Left ventricle myocardium inferior (tissue), 1 donor: ENCODE measurements at places on chromosomes 1 and 21.

- DNase-seq, result no peak
Observed at GRCh38 chr21:15308333-15308732, 243.5 kb upstream of the NRIP1 start.

GRCh38 chr1:58924821-58925220, 141.0 kb upstream of the JUN start:
- DNase-seq, result no peak

GRCh38 chr1:8816831-8817411, 519 bp downstream of the RERE start:
- peak; percentile 23 for DNase-seq

DNA sequence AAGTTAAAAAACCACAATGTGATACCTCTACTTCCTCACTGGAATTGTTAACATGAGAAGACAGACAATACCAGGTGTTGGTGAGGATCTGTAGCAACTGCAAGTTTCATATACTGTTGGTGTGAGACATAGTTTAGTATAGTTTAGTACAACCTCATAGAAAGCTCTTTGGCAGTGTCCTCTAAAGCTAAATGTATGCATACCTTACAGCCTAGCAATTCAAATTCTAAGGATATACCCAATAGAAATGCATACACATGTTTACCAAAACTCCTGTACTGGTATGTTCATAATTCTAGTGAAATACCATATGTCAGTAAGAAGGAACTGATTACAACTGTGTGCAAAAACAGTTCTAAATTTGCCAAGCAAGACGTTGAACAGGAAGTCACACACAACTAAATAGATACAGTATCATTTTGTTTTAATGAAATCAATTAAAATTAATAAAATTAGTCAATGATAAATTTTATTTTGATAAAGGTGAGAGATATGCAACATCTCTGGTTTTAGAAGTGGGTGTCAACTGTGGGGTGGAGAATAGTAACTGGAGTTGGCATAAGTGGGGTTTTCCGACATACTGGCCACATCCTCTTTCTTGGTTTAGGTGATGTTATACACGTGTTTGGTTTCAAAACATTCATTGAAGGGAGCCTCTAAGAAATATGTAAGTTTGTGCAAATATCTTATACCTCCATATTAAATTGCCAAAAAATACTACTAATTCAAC, 450.7 kb downstream of the PTPRC start:
- no peak for DNase-seq

- DNase-seq, result no peak
Observed at GRCh38 chr1:167564612-167565270, 11.2 kb upstream of the CREG1 start.

DNA sequence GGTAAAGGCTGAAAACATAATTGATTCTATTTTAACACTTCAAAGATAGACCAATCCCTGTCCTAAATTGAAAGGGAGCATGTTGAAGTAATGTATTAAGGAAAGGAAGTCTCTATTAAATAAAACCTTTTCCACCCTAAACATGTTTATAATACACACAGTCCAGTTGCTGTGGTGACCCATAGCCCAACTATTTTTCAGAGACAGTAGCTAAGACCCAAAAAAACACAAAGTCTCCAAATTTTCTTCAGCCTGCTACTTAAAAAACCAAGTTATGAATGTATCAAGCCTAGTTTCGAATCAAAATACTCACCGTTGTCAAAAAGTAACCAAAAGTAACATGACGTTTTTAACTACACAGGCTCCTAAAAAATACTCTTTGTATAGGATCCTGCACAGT, 1.6 kb downstream of the ELK4 start:
- DNase-seq, result no peak

- no peak for DNase-seq
Observed at GRCh38 chr1:160885042-160885441, at the start of gene ITLN1. ITLN1 (minus strand) TSS chr1:160885180; CDS start chr1:160884877, 303 bp downstream.

- no peak for DNase-seq
Observed at GRCh38 chr1:151847867-151848596, 5.5 kb downstream of the THEM5 start.

- no peak for DNase-seq
Observed at GRCh38 chr1:154860156-154860870, 9.8 kb downstream of the KCNN3 start.

- DNase-seq, result no peak
Observed at GRCh38 chr21:45163413-45164123, 89.2 kb downstream of the ADARB1 start.

DNA sequence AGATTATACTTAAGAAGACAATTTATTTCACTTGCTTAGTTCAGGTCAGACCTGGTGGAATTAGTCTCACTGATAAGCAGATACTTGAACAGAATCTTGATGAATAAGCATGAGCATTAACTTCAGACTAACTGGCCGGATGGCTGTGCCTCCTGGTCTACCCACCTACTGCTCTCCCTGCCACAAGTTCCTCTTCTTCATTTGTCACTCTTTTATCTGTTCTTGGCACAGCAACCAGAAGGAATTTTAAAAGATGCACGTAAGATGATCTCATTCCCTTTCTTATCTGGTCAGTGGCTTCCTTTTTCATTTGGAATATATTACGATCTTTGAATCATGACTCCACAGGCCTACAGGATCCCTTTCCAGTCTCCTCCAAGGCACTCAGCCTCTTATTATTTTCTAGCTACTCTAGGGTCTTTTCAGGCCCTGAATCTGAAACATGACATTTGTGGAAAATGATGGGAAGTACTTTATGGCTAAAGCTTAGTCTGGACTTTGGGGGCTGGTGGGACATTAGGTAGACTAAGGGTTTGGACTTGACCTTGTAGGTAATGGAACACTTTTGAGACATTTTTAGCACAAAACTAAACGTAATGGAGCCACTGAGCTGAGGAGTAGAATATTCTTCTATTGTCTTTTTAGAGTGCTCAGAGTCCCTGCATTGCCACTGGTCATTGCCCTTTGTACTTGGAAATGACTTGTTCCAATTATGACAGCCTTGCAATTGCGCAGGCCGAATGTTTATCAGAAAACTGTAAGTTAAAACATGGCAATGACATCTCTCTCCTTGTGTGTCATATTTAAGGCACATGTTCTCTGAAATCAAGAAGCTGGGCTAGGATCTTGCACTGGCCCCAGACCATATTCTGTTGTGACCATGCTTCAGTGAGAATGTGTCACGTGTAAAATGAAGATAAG, 16.0 kb downstream of the ST6GALNAC3 start:
- no peak for DNase-seq

- no peak for DNase-seq
Observed at GRCh38 chr1:200732438-200732837, 6.3 kb upstream of the CAMSAP2 start.

DNA sequence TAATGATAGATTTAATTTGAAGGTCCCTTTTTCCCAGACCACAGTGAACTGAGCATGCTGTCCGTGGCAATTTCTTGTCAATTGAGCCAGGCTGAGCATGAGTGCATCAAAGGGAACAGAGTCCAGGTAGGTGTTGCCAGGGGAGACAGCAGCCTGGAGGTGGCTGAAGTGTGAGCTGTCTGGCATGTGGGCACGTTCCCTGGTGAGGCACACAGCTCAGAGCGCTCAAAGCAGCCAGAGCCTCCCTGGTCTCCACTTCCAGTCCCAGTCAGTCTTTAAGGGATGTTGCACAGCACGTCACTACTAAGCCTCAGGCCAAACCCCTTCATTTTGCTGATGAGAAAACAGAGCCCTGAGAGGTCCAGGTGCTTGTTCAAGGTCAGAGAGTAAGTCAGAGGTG, 251.4 kb downstream of the MATN1 start:
- DNase-seq, result no peak

DNA sequence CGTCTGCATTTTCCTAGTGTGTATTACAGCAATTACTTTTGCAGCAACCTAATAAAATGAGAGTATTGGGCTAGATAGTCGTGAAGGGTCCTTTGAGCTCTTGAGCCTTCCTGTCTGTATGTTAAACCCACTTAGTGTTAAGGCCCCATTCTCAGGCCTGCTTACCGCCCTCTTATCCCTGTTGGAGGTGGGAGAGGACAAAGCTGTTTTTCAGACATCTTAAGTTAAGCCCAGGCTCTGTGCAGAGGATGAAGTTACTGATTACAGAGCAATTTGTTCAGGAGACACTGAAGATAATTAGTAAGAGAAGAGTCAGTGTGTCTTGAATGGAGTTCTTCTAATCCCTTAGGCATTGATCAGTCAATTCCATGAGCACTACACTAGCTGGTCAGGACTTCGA, 114.6 kb downstream of the UCK2 start:
- no peak for DNase-seq

- no peak for DNase-seq
Observed at GRCh38 chr1:87039096-87039495, 124.7 kb downstream of the HS2ST1 start.

GRCh38 chr1:241447031-241447644, 72.4 kb downstream of the FH start:
- DNase-seq, result no peak

DNA sequence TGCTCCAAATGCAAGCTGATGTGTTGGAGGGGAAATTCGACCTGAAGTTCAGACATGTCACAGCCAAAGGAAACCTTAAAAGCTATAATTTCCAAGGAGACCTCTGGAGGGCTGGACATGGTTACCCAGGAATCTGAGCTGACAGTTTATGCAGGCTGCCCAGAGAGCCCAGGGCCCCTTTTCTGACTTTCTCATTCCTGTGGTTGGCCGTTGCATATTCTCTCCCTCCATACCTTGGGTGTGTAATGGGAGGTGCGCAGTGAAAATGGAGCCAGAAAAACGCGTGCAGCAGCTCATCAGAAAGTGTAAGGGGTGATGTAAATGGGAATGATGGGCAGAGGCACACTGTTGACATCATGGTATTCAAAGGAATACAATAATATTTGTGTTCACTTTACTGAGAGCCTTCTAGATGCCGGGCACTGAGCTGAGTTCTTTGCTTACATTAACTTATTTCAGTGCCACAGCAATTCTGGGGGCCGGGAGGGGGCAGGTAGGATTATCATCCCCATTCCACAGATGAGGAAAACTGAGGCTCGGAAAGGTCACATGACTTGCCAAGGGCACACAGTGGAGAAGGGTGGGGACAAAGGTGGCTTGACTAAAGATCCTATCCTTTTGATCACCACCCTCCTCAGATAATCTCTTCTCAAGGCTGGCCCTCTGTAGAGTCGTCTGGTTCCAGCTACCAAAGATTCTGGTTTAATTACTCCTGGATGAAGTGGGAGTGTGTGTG, 38.6 kb downstream of the KAZN start:
- DNase-seq, result no peak

- DNase-seq, result no peak
Observed at GRCh38 chr21:36052860-36053714, 7.2 kb downstream of the SETD4 start.

DNA sequence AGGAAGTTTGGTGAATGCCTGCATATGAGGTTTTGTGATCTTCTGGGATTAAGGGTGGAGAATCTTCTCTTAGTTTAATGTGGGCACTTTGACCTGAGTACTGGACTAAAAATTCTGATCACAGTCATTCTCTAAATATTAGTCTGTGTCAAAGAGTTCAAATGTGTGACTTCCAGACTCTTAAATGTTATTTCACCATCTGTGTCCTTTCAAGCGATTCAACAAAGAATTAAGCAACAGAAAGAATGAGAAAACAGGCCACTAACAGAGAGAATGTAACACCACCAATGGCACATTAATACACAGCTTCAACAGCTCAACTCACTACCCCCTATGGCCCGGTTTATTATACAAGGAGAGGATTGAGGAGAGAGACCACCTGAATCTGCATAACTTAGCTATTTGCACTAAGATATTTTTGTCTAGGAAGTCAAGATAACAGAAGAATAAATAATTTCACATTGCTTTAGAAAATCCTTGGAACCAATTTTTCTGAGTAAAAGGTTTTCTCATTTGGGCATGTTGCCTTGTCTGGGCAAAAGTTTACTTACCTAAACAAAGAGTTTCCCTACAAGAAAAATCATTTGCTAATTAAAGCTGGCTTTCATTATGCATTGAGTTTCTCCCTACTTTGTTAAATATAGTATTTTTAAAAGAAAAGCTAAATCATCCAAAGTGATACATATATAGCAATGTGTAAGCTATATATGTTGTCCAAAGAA, 1313.7 kb downstream of the NCAM2 start:
- no peak for DNase-seq

- no peak for DNase-seq
Observed at GRCh38 chr1:233473549-233474204, 140.2 kb upstream of the KCNK1 start.

DNA sequence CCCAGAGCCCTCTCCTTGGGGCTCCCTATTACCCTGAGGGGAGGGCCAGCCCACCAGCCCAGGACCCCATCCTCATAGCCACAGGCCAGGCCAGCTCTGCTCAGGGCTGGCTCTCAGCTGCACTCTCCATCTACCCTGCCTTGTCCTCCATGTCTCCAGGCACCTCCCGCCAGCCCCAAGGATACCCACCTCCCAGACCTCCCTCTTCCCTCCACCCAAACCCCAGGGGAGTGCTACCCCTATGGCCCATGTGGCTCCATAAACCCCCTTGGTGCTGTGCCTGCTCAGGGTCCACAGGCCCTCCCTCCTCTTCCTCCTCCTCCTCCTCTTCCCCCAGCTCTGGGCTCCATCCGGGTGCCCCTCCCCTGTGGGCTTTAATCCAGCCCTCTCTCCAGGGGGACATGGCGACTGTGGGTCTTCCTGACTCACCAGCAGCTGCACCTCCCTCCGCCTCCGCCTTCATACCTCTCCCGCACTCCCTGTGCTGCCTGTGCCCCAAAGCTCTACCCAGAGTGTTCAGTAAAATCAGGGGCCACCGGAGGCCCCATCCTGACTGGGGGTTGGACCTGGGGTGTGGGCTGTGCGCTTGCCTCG, 9.1 kb downstream of the YBEY start:
- DNase-seq, result peak; percentile 42

DNA sequence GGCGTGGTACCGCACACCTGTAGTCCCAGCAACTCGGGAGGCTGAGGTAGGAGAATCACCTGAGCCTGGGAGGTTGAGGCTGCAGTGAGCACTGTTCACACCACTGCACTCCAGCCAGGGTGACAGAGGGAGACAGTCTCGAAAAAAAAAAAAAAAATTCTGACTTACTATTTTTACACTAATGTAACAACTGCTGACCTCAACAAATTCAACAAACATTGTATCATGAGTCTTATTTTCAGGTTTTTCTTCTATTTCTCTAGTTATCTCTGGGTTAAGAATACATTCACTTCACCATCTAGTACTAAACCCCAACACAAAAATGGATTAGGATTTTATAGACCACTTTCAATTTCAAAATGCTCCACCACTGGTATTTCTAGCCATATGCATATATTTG, 72.9 kb downstream of the UBR4 start:
- DNase-seq, result no peak

DNA sequence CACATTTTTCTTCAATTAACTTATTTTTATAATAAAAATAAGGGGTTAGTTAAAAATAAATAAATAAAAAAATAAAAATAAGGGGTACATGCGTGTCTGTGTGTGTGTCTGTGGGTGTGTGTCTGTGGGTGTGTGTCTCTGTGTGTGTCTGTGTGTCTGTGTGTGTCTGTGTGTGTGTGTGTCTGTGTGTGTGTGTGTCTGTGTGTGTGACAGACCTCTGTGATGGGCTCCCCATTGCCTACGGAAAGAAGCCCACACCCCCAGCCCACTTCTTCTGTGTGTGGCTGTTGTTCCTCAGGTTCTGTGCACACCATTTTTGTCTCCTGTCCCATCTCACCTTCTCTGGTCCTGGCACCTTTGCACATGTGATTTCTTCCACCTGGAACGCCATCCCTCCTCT, 9.9 kb downstream of the PHLDA3 start:
- DNase-seq, result no peak

- DNase-seq, result no peak
Observed at GRCh38 chr1:113835686-113836290, 23.5 kb upstream of the RSBN1 start.

GRCh38 chr1:183807549-183808168, 2.7 kb downstream of the RGL1 start:
- peak; percentile 35 for DNase-seq
